A549 treated with CpdA at 1 μM for 4 hours (cell line): ENCODE measurements at places on chromosomes 12 and 14. TPM values are rescaled to one million over a fixed set of nuclear protein-coding genes. Genes with fewer than 3 reads are reported as not detected.

Gene USP44
- 0.08 to 0.26 TPM (median 0.17 TPM) in 5 replicates for total RNA-seq

Gene FZD10
- not detected in 5 replicates for total RNA-seq

Gene FLRT2
- 3.3 to 5.0 TPM (median 3.8 TPM) in 5 replicates for total RNA-seq

Gene KIF5A
- 0.17 to 0.31 TPM (median 0.23 TPM) in 5 replicates for total RNA-seq

Gene HOXC12
- not detected in 5 replicates for total RNA-seq

Gene TBX5
- total RNA-seq = not detected in 5 replicates

Gene ADCY4
- not detected in 5 replicates for total RNA-seq

Gene ZC3H10
- 2.2 to 3.8 TPM (median 3.1 TPM) in 5 replicates for total RNA-seq

Gene MGP
- total RNA-seq = 0.06 TPM in 1 of 5 replicates, not detected in the others

Gene SCN8A
- total RNA-seq = 1.2 to 2.5 TPM (median 1.8 TPM) in 5 replicates

Gene CCDC177
- not detected in 5 replicates for total RNA-seq

Gene CCDC197
- total RNA-seq = not detected in 5 replicates

Gene TBX3
- 16.9 to 20.2 TPM (median 19.7 TPM) in 5 replicates for total RNA-seq

Gene LBHD2
- total RNA-seq = 0.17 TPM in 1 of 5 replicates, not detected in the others

Gene DCD
- total RNA-seq = not detected in 5 replicates

Gene SIX4
- 2.1 to 4.1 TPM (median 3.4 TPM) in 5 replicates for total RNA-seq

Gene GPX2
- 163 to 301 TPM (median 208 TPM) in 5 replicates for total RNA-seq

Gene DPPA3
- total RNA-seq = not detected in 5 replicates

Gene SPX
- total RNA-seq = 1.3 to 2.1 TPM (median 2.0 TPM) in 5 replicates

Gene CLEC1B
- not detected in 5 replicates for total RNA-seq

Gene KRT72
- total RNA-seq = not detected in 5 replicates

Gene SMIM41
- not detected in 5 replicates for total RNA-seq

Gene SLC10A1
- not detected in 5 replicates for total RNA-seq

Gene PRMT5
- 106 to 126 TPM (median 120 TPM) in 5 replicates for total RNA-seq
